ENCODE measurements at places on chromosomes 5 and 9.

DNA sequence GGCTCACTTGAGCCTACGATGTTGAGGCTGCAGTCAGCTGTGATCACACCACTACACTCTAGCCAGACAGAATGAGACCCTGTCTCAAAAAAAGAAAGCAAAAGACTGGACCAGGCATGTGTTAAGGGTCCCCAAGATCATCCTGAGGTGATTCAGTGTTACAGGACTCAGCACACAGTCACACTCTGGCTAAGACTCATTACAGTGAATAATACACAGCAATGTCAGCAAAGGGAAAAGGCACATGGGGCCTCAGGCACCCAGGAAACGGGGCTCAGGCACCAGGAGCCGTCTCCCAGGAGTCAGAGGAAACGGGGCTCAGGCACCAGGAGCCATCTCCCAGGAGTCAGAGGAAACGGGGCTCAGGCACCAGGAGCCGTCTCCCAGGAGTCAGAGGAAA lies 39.2 kb upstream of the NRARP start:
- DNase-seq = no peak

- DNase-seq = peak; percentile 56
These were observed 37.8 kb upstream of the FUBP3 start for GRCh38 chr9:130541533-130541932.

DNA sequence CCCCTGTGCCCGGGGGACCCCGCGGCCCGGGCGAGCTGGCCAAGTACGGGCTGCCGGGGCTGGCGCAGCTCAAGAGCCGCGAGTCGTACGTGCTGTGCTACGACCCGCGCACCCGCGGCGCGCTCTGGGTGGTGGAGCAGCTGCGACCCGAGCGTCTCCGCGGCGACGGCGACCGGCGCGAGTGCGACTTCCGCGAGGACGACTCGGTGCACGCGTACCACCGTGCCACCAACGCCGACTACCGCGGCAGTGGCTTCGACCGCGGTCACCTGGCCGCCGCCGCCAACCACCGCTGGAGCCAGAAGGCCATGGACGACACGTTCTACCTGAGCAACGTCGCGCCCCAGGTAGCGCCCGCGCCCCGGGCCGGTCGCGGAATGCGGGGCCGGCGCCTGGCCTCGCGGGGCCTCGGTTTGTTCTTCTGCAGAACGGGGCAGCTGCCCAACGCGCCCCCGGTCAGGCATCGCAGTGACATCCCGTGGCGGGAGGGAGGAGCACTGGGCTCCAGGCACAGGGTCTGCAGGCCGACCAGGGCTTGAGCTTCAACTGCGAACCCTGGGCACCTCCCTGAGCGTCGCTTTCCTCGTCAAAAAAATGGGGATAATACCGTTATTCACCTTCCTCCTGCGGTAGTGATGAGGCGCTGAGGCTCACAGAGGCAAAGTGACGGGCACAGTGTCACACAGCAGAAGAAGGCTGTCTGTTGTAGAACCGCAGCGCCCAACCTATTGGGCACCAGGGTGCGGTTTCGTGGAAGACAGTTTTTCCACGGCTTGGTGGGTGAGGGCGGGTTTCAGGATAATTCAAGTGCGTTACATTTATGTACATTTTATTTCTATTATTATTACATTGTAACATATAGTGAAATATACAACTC lies 777 bp downstream of the ENDOG start:
- peak; percentile 29 for DNase-seq

- peak; percentile 83 for DNase-seq
These were observed 782 bp upstream of the SKP1 start for GRCh38 chr5:134177369-134178095.

Data from epithelial cell of esophagus (primary cell).